Cortex of kidney (tissue), 1 donor: ENCODE measurements at places on chromosomes 4 and X.
A peak's percentile ranks its signal among the peaks of the same experiment; 100 is the strongest.

DNA sequence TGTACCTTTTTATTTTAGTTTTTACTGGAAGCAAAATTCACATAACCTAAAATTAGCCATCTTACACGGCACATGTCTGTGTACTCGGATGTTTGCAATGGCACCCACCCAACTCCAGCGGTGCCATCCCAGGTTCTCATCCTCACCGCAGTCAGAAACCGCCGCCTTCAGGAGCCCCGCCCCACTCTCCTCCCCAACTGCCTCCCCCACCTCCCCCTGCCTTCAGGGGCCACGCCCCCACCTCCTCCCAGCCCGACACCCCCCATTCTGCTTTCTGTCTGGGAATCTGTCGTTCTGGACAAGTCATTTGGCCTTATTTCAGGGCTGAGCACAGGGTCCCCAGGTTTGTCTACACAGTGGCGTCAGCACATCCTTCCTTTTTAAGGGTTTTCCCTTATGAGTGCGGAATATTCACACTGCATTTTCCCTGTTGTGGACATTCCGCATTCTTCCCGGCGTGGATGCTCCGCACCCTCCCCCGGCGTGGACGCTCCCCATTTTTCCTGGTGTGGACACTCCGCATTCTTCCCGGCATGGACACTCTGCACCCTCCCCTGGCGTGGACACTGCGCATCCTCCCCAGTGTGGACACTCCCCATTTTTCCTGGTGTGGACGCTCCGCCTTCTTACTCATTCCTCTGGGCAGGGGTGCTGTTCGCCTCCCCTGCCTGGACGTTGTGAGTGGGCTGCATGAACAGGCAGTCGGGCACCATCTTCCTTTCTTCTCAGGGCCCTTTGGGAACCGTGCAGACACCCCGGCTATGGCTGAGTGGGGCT, 135.4 kb upstream of the NKX1-1 start:
- DNase-seq = no peak

GRCh38 chr4:76545226-76545884, 110.3 kb downstream of the SHROOM3 start:
- no peak for DNase-seq

GRCh38 chrX:153875391-153876111, 10.4 kb downstream of the L1CAM start:
- DNase-seq = no peak

DNA sequence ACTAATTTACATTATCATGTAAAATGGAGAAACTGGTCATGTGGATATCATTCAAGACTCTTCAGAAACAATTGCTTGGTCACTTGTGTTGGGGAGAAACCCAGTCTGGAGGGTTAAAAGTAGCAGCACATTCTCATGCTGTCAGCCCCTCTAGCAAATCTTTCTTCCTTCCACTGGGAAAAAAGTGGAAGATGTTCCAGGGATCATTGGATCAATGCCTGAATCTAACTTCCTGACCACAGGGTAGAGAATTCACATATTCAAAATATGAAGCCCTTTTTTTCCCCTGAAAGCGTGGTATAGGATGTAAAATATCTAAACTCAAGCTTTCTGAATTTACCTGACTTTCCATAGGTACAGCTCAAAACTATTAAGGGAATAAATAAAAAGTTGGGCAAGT, 98.0 kb downstream of the CXCL13 start:
- no peak for DNase-seq

DNA sequence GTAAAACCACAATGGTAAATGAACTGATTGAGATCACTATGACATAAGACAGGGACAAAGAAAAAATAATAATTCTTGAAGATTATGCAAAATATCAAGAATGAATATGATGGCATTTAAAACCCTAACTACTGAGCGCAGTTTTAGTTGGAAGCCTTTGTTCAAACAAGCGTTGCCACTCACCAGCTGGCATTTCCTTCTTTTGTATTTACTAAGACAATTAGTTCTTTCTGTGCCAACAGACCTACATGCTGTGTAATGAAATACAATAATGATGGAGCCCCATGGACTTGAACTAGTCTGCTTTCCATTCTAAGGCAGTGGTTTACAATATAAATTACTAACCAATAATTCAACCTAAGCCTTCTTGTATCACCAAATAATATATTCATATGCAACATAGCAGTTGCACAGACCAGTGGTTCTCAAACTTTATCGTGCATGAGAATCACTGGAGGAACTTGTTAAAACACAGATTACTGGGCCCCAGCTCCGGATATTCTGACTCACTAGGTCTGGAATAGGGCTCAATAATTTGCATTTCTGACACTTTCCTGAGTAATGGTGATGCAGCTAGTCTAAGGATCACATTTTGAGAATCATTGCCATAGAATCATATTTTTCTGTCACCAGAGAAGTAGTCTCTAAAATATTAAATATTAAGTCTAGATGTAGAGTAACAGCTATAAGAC, 196.4 kb upstream of the MAGEB18 start:
- DNase-seq = no peak

- no peak for DNase-seq
Measured at GRCh38 chr4:158609116-158609515, 62.6 kb downstream of the C4orf46 start.

GRCh38 chrX:63735882-63736281, 49.1 kb downstream of the ARHGEF9 start:
- no peak for DNase-seq

- DNase-seq = no peak
Measured at GRCh38 chr4:15361529-15361928, 66.3 kb upstream of the C1QTNF7 start.

GRCh38 chrX:122546269-122546668, 637.8 kb upstream of the GRIA3 start:
- DNase-seq = no peak

DNA sequence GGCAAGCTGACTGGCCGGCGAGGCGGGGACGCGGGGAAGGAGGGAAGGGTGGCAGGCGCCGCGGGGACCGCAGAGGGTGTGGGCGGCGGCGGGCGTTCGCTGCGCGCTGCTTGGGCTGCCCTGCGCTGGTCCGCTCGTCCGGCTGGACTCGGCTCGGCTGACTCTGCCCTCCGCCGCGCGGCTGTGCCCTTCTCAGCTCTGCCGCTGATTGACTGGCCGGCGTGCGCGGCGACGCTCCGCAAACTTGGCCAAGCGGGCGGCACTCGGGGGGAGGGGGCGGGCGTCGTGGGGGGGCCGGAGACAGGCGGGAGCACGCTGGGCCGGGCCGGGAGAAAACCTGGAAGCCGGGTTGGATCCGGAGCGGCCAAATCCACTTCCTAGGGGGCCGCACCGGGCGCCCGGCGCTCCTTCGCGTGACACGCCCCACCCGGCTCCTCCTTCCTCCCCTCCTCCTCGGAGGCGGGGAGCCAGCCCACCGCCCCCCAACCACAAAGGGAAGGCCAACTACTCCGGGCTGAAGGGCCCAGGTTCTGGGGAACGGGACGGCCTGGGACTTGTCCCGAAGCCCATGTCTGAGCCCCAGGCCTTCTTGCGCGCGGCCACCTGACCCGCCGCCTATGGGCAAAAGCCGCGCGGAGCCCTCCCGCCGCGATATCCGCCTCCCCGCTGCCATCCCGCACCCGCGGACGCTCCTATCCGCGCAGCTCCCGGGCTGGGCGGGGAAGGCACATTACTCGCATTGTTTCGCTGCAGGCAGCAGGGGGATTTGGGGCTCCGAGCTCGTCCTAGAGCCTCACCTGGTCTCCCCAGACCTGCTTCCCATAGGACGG, at the start of gene GPC4:
TSS of gene GPC4 (minus strand) at position 214 of the 830 bp plus-strand sequence. CDS start 524 bp downstream, outside the sequence.
- peak; percentile 4 for DNase-seq

DNA sequence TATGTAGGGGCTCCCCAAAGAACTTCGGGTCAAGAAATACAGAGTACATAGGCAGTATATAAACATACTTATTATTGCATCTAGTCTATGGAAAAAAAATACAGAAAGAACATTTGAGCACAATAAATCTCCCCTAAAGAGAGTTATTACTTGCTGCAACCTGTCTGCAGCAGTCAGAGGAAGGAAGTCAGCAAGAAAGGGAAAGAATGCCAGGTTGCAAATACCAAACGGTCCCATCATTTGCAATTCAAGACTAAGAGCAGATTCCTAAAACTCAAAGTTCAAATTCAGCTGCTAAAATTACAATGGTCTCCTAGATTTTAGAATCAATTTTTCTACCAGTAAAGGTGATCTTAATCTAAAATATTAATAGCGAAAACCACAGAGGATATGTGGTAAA, 236.2 kb upstream of the NUDT6 start:
- no peak for DNase-seq

- no peak for DNase-seq
Measured at GRCh38 chr4:68765876-68766275, 49.9 kb upstream of the UGT2B10 start.

GRCh38 chrX:24760363-24761000, 66.8 kb downstream of the POLA1 start:
- DNase-seq = no peak

DNA sequence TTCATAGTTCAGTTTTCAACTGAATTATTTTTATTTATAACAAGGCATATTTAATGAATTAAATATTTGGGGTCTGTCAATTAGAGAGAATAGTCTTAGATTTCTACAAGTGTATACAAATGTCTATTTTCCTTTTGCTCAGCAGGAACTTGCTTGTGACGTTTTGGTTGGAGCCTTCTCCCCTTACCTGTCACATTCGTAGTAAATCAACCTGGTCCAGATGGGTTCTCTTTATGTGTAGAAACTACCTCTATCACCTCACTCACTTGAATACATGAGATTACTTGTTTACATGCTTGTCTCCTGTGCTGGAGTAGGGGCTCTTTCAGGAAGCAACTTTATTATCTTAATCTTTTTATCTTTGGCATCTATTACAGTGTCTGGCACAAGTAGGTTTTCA, 938.3 kb upstream of the IGFBP7 start:
- DNase-seq = no peak

DNA sequence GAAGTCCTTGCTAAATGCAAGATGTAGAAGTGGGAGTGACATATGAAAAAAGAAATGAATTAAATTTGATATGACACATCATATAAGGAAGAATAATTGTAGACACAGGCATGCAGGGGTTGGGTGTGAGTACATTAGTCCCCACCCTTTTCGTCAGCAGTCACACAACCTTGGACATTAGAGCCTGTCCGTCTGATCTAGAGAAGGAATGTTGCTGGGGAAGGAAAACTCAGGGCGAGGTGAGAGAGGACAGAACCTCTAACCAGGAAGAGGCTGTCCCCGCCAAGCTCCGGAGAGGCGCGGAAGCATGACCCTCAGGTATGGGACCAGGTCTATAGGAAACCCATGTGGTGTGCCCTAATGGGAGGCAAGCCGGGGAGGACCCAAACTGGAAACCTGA, 102.1 kb downstream of the RELL1 start:
- no peak for DNase-seq

DNA sequence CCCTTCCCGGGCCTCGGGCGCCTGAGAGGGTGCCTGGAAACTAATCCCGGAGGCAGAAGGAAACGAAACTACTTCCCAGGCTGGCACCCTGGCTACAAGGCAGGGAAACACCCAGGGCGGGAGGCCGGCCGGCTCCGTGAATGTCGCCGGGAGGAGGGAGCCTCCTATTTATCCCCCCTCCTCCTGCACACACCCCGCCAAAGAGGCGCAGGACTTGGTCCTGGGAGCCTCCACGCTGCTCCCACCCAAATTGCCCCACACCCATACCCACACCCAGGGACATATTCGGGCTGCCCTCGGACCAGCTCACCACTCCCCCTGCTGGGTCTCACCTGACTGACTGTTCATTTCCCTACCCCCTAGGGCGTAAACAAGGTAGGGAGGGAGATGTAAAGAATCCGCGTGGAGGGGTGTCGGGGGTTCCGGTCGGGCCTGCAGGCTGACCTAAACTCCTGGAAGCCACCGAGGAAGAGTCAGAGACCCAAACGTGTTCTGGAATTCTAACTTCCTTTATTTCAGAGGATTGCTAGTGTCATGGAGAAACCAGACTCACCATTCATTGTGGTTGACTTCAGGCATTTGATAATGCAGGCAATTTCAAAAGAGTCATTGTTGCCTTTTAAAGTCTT, at the start of gene BTC:
TSS of gene BTC (minus strand) at position 142 of the 629 bp plus-strand sequence. CDS start 198 bp downstream, outside the sequence.
- no peak for DNase-seq

DNA sequence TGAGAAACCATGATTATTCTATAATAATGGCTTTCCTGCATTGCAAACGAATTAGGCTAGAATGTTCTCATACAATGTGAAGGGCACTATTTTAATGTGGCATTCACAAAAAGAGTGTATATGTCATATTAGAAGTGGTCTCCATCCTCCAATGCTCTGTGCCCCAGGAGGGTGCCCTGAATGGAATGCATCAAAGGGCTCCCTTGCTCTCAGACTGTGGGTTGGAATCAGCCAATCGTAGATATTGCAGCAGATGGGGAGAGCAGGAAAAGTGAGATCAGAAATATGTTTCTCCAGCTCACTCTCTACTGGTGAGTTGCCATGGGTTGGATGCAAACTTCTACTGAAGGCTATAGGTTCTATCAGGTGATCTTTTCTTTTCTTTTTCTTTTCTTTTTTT, 11.9 kb upstream of the NSUN7 start:
- DNase-seq = no peak

GRCh38 chr4:16843831-16844508, 54.5 kb downstream of the LDB2 start:
- DNase-seq = no peak

GRCh38 chrX:65596270-65597034, 61.9 kb upstream of the LAS1L start:
- no peak for DNase-seq

DNA sequence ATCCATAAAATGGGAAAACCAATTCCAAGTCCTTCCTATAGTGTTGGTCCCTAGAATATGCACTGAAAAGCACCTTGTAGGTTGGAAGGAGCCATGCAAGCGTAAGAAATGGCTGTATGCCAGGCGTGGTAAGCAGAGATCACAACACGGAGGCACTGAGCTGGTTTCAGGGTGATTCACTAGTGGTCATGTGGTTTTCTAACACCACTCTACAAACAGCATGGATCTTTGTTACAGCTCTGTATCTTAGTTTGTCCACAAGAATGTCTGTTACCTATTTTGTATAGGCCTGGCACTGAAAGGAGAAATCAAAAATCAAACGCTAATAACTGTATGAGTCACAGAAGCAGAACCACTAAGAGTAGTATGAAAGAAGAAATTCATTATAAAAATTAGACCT, 71.9 kb downstream of the MAGEB17 start:
- DNase-seq = no peak

- no peak for DNase-seq
Measured at GRCh38 chr4:19399001-19399400, 852.7 kb upstream of the SLIT2 start.

- no peak for DNase-seq
Measured at GRCh38 chrX:30863974-30864373, 25.1 kb downstream of the TAB3 start.

- no peak for DNase-seq
Measured at GRCh38 chrX:117765211-117765610, 351.4 kb downstream of the KLHL13 start.

GRCh38 chr4:136803433-136803832, 728.9 kb downstream of the PCDH18 start:
- no peak for DNase-seq

DNA sequence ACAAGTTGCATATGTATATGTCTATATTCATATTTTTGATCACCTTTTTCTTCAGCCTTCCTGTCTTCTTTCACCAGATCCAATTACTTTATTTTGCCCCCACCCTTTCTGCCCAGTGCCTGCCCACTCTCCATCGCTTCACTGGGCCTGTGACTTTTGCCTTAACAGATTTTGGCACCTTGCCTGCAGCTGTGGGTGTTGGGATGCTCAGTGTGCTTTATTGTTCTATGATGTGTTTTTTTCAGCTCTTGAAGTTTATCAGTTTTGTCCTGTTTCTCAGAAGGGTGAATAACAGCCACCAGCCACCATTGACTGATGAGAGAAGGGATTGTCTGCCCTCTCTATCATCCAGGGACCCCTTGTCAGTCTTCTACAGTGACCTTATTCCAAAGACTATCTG, 77.2 kb upstream of the GALNT7 start:
- DNase-seq = no peak

GRCh38 chrX:22135171-22135711, 103.1 kb downstream of the PHEX start:
- no peak for DNase-seq

- no peak for DNase-seq
Measured at GRCh38 chrX:129037389-129037788, 485.9 kb downstream of the SMARCA1 start.
